ENCODE measurements at places on chromosomes 1 and 21. TPM values are rescaled to one million over a fixed set of nuclear protein-coding genes. Genes with fewer than 3 reads are reported as not detected.
A peak's percentile ranks its signal among the peaks of the same experiment; 100 is the strongest.

GRCh38 chr1:241423541-241424479, 66.8 kb upstream of the RGS7 start:
- H3K36me3 ChIP-seq, result no peaks in the 10 kb centered on the region
- no peak for DNase-seq
- peaks cover 8% of the 10 kb centered on the region for H3K27me3 ChIP-seq
- H3K4me1 ChIP-seq, result no peaks in the 10 kb centered on the region

- H3K27ac ChIP-seq, result no peak overlapping the region
- no peak for DNase-seq
- H3K27me3 ChIP-seq, result no peaks in the 10 kb centered on the region
- H3K36me3 ChIP-seq, result no peaks in the 10 kb centered on the region
- no peak overlapping the region for H3K4me3 ChIP-seq
Measured at GRCh38 chr1:206722751-206723461, 38.2 kb downstream of the MAPKAPK2 start.

- H3K27me3 ChIP-seq, result no peaks in the 10 kb centered on the region
- peaks cover 16% of the 10 kb centered on the region for H3K36me3 ChIP-seq
- no peaks in the 10 kb centered on the region for H3K4me1 ChIP-seq
- no peak overlapping the region for H3K27ac ChIP-seq
- no peak overlapping the region for H3K4me3 ChIP-seq
- DNase-seq, result no peak
Measured at GRCh38 chr21:39220150-39220549, 36.9 kb upstream of the PSMG1 start.

- DNase-seq, result no peak
- H3K4me1 ChIP-seq, result no peaks in the 10 kb centered on the region
- no peaks in the 10 kb centered on the region for H3K36me3 ChIP-seq
- no peak overlapping the region for H3K4me3 ChIP-seq
- H3K27me3 ChIP-seq, result no peaks in the 10 kb centered on the region
Measured at GRCh38 chr1:220761688-220762427, 13.7 kb downstream of the MTARC2 start.

DNA sequence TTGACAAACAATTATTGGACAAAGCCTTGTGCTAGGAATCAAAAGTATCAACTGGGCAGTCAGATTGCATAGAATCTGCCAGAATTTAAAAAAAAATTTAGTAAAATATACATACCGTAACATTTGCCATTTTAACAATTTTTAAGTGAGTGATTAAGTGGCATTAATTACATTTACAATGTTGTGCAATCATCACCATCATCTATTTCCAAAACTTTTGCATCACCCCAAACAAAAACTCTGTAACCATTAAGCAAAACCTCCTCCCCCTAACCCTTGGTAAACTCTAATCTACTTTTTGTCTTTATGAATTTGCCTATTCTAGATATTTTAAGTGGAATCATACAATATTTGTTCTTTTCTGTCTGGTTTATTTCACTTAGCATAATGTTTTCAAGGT, 182.8 kb downstream of the LMO4 start:
- H3K36me3 ChIP-seq, result no peaks in the 10 kb centered on the region
- no peaks in the 10 kb centered on the region for H3K4me1 ChIP-seq
- H3K27me3 ChIP-seq, result no peaks in the 10 kb centered on the region
- H3K4me3 ChIP-seq, result no peak overlapping the region

DNA sequence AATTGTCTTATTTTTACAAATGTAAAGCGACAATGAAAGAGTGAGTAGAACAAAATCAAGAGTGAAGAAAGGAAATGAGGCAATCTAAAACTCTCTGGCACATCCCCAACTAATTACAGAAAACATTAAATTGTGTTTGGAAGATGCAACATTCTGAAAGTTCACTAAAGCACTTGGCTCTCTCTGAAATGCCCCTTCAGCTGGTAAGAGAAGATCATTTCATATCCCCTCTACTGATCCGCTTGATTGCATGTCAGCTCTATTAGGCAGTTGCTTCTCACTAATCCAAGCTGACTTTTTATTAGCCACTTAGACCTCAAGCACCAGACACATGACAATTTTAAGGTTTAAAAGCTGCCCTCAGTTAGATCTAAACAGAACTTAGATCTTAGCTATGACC, 262.8 kb upstream of the PRMT6 start:
- no peak overlapping the region for H3K4me3 ChIP-seq
- DNase-seq, result no peak
- no peak overlapping the region for H3K27ac ChIP-seq
- H3K36me3 ChIP-seq, result no peaks in the 10 kb centered on the region

- no peaks in the 10 kb centered on the region for H3K27me3 ChIP-seq
- H3K4me3 ChIP-seq, result no peak overlapping the region
- no peak overlapping the region for H3K27ac ChIP-seq
- no peaks in the 10 kb centered on the region for H3K36me3 ChIP-seq
- DNase-seq, result no peak
- no peaks in the 10 kb centered on the region for H3K4me1 ChIP-seq
Measured at GRCh38 chr1:116847688-116848531, 61.8 kb upstream of the PTGFRN start.

- no peaks in the 10 kb centered on the region for H3K27me3 ChIP-seq
- H3K4me3 ChIP-seq, result no peak overlapping the region
- H3K27ac ChIP-seq, result no peak overlapping the region
- no peaks in the 10 kb centered on the region for H3K36me3 ChIP-seq
- H3K4me1 ChIP-seq, result no peaks in the 10 kb centered on the region
Measured at GRCh38 chr1:226581650-226582330, 33.2 kb downstream of the STUM start.

GRCh38 chr1:207115269-207115668, 11.2 kb downstream of the C4BPA start:
- H3K4me1 ChIP-seq, result no peaks in the 10 kb centered on the region
- H3K36me3 ChIP-seq, result no peaks in the 10 kb centered on the region
- H3K27ac ChIP-seq, result no peak overlapping the region
- H3K27me3 ChIP-seq, result no peaks in the 10 kb centered on the region
- no peak overlapping the region for H3K4me3 ChIP-seq

- H3K4me3 ChIP-seq, result no peak overlapping the region
- peaks cover 5% of the 10 kb centered on the region for H3K4me1 ChIP-seq
- H3K27ac ChIP-seq, result no peak overlapping the region
- DNase-seq, result no peak
- H3K27me3 ChIP-seq, result no peaks in the 10 kb centered on the region
- no peaks in the 10 kb centered on the region for H3K36me3 ChIP-seq
Measured at GRCh38 chr1:33382661-33383415, 48.1 kb downstream of the PHC2 start.

DNA sequence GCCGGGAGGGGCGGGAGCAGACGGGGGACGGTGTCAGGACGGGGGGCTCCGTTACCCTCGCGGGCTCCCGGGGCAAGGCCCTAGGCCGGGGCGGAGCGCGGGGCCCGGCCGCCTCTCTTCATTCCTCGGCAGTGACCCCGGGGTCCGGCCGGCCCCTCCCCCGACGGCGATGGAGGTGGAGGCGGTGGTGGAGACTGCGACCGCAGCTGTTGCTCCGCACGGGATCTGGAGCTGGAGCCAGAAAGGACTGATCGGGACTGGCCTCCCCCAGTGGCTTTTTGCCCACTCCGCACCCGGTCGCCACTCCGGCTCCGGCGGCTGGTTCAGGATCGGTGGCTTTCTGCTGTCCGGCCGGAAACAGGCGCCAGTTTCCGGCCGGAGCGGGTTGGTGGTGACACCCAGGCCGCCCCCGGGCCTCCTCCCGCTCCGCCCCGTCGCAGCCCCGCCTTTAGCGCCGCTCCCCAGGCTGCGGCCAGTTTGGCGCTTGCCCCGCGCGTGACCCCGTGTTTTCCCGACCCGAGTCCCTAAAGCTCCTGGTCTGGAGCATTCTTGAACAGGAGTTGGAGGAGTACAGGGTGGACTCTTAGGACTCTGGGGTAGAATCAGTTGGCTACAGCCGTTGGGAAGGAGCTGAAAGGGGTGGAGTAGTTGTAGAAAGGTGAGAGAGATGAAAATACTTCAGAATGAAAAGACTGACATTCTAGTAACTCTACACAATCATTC, at the start of gene OTUD7B:
TSS of gene OTUD7B (minus strand) at position 334 of the 723 bp plus-strand sequence. CDS start 33,216 bp downstream, outside the sequence.
- H3K27ac ChIP-seq, result peak within 1 kb of the TSS; percentile 79
- H3K4me3 ChIP-seq, result peak within 1 kb of the TSS; percentile 91
- H3K27me3 ChIP-seq, result no peaks in the 10 kb centered on the region
- peaks cover 27% of the 10 kb centered on the region for H3K4me1 ChIP-seq

- no peak overlapping the region for H3K4me3 ChIP-seq
- no peaks in the 10 kb centered on the region for H3K27me3 ChIP-seq
- DNase-seq, result no peak
Measured at GRCh38 chr1:29677028-29678024, 441.0 kb downstream of the PTPRU start.

GRCh38 chr1:174623324-174624035, 175.7 kb downstream of the GPR52 start:
- H3K4me1 ChIP-seq, result no peaks in the 10 kb centered on the region
- no peak for DNase-seq
- no peak overlapping the region for H3K27ac ChIP-seq
- no peaks in the 10 kb centered on the region for H3K27me3 ChIP-seq

DNA sequence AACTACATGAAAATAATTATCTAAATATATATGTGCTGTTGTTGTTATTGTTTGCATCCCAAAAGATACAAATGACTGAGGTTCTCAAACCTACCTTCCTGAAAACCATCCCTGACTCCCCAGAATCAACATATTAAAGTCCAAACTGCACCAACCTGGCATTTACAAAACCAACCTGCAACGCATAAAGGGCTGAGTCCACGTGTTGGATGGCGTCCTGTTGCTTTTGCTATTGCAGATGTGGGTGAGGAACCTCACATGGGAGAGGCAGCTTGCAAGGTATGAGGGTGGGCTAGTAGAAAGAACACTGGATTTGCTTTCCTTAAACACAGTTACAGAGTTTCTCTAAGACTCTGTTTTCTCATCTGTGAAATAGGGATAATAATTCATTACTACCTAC, 1.5 kb upstream of the C8B start:
- no peak for DNase-seq
- no peaks in the 10 kb centered on the region for H3K4me1 ChIP-seq
- no peak overlapping the region for H3K27ac ChIP-seq

GRCh38 chr1:223331929-223332328, 32.0 kb downstream of the SUSD4 start:
- H3K36me3 ChIP-seq, result no peaks in the 10 kb centered on the region
- peaks cover 10% of the 10 kb centered on the region for H3K4me1 ChIP-seq
- H3K27ac ChIP-seq, result no peak overlapping the region
- H3K27me3 ChIP-seq, result no peaks in the 10 kb centered on the region
- no peak for DNase-seq

- no peaks in the 10 kb centered on the region for H3K36me3 ChIP-seq
- H3K27ac ChIP-seq, result no peak overlapping the region
- no peaks in the 10 kb centered on the region for H3K4me1 ChIP-seq
Measured at GRCh38 chr1:170261669-170262068, 115.9 kb downstream of the NTMT2 start.

DNA sequence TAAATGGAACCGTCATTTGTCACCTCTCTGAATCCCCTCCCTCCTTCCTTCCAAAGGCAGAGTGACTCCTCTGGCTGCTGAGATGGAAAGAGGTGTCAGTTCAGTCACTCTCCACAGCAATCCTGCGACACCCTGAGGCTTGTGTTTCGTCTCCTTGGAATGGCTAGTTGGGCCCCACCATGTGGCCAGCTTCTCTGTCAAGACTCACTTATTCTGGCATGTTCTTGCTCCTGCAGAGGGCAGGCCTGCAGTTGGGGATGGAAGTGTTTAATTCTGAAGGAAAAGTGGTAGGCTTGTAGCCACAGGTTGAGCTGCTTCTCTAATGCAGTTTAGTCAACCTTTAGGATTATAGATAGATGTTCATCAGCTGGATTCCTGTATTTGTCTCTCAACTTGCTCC, 149.6 kb downstream of the LMO4 start:
- H3K4me3 ChIP-seq, result no peak overlapping the region
- H3K4me1 ChIP-seq, result no peaks in the 10 kb centered on the region
- no peaks in the 10 kb centered on the region for H3K36me3 ChIP-seq
- H3K27me3 ChIP-seq, result no peaks in the 10 kb centered on the region
- no peak for DNase-seq
- no peak overlapping the region for H3K27ac ChIP-seq

DNA sequence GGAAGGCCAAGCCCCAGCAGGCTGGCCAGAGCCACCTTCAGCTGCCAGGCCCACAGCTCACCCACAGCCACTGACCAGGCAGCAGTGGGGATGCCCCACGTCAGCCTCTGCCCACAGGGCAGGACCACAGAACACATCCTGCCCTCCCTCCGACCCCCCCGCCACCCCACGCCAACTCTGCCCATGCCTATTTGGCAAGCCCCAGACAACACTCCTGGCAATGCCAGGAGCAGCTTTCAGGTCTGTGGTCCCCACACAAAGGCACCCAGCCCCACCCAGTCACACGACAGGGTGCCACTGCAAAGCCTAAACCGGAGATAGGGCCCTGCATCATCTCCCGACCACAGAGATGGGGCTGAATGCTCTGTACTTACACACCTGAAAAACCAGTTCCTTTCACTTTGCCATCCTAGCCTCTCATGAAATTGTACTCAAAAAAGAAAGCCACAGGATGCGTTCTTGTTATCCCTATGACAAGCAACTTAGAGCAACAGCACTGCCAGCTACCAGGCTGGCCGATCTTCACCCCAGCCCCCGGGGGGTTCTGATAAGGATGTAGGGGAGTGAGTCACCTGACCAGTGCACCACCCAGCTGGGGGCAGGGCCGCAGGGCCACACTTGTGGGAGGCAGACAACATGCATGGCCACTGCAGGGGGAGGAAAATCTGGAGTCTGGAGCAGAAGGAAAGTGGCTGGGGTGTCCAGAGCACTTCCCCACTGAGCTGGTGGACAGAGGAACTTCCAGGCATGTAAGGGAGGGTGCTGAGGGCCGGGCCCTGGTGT, 36.2 kb downstream of the UBE2G2 start:
- H3K4me1 ChIP-seq, result peaks cover 20% of the 10 kb centered on the region
- no peaks in the 10 kb centered on the region for H3K36me3 ChIP-seq
- H3K27me3 ChIP-seq, result no peaks in the 10 kb centered on the region
- no peak overlapping the region for H3K27ac ChIP-seq
- no peak overlapping the region for H3K4me3 ChIP-seq

- H3K36me3 ChIP-seq, result no peaks in the 10 kb centered on the region
- H3K27ac ChIP-seq, result peak overlapping the region; percentile 35
- H3K27me3 ChIP-seq, result no peaks in the 10 kb centered on the region
- peak overlapping the region; percentile 34 for H3K4me3 ChIP-seq
- peak; percentile 86 for DNase-seq
Measured at GRCh38 chr21:45439161-45439872, 34.4 kb downstream of the COL18A1 start.

DNA sequence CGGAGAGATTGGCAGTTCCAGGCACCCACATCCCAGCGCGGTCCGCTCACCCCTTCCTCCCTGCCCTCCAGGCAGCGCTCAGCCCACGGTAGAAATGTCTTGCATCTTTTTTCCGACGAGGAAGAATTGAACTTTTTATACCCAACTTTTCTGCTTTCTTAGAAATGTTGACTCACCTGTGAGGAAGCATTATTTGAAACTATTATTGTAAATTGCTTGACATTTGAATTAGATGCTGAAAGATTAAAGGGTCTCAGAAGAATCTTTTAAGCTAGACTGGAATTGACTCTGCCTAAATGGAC, 912 bp upstream of the SIPA1L2 start:
- no peaks in the 10 kb centered on the region for H3K27me3 ChIP-seq
- H3K4me1 ChIP-seq, result peaks cover 9% of the 10 kb centered on the region
- H3K4me3 ChIP-seq, result peak overlapping the region; percentile 32
- H3K36me3 ChIP-seq, result no peaks in the 10 kb centered on the region
- H3K27ac ChIP-seq, result no peak overlapping the region

MIXL1 gene
- total RNA-seq, result not detected

ETNK2 gene
- 0.91 TPM for total RNA-seq

GREM2 gene
- not detected for total RNA-seq

SPRR2A gene
- not detected for total RNA-seq

GUCA2A gene
- total RNA-seq, result not detected

PAPPA2 gene
- total RNA-seq, result 0.29 TPM

EPRS1 gene
- total RNA-seq, result 204 TPM

CDK18 gene
- total RNA-seq, result 1.6 TPM

SLAMF7 gene
- total RNA-seq, result 97.4 TPM

DOP1B gene
- 12.1 TPM for total RNA-seq

Measured in CD8-positive, alpha-beta memory T cell (primary cell).